ENCODE measurements at places on chromosomes 7 and 10.

- no peak for DNase-seq
Observed at GRCh38 chr10:65798133-65798532, 1127.7 kb upstream of the LRRTM3 start.

- no peak for DNase-seq
Observed at GRCh38 chr7:156318426-156318825, 322.1 kb upstream of the RNF32 start.

DNA sequence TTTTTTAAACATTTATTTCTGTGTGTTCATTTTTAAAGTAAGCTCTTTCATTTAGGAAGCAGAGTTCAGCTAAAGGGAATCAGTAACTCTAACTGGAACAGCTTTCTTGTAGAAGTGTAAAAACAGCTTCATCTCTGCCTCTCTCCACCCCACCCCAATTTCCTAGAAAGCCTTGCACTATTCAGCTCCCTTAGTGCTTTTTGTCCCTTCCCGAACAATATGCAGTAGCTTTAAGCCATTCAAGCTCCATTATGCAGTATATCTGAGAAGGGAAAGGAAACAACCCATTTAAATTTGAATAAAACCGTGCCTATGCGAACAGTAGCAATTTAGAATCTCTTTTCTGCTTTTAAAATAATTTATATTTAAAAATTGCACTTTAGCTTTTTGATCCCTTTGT lies 134.5 kb downstream of the TRIL start:
- no peak for DNase-seq

DNA sequence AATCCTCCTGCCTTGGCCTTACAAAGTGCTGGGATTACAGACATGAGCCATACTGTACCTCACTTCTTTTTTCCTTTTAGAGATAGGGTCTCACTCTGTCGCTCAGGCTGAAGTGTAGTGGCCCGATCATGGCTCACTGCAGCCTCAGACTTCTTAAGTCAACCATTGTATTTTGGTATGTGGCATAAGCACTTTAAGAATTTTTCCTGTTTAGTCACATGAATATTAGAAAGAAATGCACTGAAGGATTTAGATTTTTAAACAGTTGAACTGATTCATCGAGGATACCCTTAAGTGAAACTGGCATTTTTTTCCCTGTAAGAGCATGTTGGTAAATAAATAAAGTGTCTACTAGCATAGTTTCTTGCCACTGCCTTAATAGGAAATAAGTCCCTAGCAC lies 319.3 kb upstream of the CACNA2D1 start:
- no peak for DNase-seq

GRCh38 chr10:108363576-108363975 lies 1199.1 kb upstream of the SORCS1 start:
- no peak for DNase-seq

DNA sequence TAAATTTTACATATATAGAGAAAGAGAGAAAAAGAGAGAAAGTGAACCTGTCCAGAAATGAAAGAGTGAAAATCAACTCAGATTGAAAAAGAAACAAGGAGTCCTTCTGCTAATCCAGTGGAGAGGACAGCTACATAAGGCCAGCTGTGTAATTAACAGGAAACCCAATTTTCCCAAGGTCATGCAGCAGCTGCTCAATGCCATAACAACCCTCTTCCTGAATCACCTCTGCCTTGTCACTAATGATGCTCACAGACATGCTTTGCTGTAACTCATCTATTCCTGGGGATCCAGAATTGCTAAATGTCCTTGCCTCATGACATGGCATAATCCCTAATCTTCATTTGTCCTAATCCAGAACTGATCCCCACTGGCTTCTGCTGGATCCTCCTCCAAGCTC lies 288.6 kb downstream of the NEBL start:
- no peak for DNase-seq

DNA sequence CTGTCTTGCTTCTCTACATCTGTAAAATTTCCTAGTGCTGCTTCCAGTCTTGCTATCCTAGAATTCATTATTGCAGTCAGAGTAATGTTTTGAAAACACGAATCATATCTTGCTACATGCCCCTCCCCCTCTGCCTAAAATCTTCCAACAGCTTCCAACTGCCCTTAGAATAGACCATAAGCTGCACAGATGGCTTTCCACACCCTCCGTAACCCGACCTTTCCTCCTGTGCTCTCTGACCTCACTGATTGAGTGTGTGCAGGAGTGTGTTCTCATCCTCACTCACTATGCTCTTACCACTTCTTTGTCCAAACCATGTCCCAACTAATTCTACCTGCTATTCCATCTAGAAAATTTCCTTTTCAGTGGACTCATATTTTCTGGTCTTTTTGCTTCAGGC lies 121.2 kb upstream of the ANKRD1 start:
- no peak for DNase-seq

DNA sequence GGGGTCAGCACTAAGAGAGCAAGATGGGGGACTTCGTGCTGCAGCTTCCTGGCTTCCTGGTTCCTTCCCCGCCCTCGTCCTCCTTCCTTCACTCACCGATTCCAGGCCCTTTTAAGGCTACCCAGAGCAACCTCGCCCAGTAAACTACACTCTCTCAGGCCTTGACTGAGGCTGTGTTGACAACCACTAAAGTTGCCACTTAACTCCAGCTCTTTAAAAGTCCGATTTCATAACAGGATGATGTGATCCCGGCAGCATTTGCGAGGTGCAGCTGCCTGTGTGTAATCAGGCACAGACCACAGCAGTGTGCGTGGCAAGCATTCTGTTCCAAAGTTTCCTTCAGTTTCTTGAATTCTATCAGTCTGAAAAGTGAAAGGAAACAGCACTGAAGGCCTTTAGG lies 110.6 kb downstream of the RAB11FIP2 start:
- no peak for DNase-seq

DNA sequence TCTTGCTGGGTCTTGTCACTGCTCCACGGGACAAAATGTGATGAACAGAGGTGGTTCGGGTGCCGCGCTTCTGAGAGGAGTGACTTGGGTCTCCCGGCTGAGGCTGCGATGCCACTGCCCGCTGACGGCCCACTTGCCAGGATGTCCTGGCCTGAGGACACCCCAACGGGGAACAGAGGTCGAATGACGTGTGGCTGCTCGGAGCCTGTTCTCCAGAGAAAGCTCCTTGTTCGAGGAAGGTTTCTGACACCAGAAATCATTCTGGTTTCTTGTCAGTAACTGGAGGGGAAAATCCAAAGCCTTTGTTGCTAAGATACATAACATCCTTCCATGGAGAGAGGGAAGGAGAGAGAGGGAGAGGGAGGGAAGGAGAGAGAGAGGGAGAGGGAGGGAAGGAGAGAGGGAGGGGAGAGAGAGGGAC lies 236.4 kb downstream of the WDR37 start:
- no peak for DNase-seq

DNA sequence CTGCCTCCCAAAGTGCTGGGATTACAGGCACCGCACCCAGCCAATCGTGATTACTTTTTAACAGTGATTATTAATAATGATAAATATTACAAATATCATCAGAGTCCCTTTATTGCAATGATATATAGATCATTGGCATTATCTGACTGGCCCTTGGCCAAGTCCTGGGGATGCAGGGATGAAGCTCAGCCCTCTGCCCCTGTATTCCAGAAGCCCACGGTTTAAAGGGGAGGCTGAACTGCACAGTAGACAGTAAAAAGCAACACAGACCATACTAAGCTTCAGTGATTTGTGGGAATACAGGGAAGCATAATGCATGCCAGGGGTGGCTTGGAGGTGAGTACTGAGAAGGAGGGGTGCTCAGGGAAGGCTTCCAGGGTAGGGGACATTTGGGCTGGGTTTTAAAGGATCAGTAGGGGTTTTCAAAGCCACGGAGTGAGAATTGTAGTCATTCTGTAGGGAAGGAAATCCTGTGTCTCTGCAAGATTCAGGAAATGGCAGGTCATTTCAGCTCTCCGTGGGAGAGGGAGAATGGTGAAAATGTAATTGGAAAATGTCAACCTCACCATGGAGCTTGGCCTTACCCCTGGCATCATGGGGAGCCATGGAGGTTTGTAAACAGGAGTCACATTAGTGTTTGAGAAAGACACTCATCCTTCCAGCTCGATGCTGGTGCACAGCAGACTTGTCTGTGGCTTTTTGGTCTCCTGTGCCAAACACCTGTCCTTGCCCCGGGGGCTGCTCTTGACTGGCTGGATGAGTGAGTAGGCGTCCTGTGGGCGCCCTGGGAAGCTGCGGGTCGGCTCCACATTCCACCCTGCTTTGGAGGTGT lies 8.8 kb downstream of the ADAMTS14 start:
- no peak for DNase-seq

GRCh38 chr10:75400771-75401568 lies 594 bp downstream of the ZNF503 start:
- peak; percentile 39 for DNase-seq

DNA sequence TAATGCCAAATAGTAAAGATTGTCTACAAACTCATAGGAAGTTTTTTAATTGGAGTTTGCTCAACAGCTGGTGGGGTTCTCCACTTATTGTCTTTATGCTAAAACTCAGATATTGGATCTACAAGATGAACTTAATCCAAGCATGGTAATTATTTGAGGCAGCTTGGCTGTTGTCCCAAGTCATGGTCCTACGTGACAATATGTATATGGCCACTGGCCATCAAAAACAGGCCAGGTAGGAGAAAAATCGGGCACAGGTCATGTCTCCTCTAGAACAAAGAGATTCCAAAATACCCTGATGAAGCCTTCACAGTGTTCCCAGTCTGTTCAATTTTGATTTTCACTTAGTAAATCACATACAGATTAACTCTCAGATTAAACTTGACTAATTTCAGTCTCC lies 606.4 kb downstream of the TNS3 start:
- no peak for DNase-seq

GRCh38 chr10:75040576-75040975 lies 70.9 kb upstream of the SAMD8 start:
- DNase-seq: no peak

GRCh38 chr7:47371317-47371716 lies 210.6 kb downstream of the TNS3 start:
- DNase-seq: no peak

DNA sequence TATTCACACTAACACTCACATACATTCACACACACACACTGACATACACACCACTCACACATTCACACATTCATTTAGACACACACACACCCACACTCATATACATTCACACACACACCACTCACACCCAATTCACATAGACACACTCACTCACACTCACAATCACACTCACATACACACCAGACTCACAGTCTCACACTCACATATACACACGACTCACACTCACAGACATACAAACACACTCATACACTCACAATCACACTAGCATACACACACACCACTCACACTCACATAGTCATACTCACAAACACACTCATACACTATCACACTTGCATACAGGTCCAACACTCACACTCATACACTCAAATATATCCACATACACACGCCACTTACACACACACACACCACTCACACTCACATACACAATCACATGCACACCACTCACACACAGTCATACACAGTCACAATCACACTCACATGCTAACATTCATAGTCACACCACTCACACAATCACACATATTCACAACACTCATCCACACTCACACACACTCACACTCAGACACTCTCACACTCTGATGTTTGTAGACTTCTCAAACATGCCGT lies 312.6 kb downstream of the SFMBT2 start:
- no peak for DNase-seq

DNA sequence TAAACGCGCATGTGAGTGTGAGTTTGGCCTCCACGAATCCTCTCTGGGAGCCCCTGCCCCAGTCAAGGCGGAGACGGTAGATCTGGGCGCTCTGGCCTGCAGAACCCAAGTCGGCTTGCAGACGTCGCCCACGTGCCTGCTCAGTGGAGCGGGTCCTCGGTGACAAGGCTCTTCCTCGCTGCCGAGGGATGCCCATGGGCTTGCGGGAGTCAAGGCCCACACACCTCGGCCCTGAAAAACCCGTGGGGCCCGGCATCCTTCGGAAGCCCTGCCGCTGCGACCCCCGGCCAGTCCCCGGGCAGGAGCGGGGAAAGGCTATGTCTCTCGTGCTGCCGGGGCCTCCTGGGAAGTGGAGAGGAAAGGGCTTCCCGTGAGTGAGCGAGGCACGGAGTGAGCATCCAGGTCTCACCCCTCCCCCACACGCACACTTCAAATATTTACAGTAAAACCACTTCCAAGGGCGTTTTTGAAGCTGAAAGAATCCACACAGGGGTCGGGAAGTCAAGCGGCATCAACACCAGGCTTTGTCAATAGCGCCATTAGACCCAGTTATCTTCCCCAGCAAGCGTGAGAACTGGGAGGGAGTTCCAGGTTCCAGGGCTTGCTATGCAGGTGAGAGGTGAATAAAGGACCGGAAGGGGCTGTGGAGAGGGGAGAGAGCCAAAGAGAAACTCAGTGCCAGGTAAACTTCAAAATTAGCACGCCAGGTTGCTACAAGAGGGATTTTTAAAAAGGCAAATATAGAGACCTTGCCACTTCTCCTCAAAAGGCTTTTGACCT lies 1.1 kb upstream of the MNX1 start:
- no peak for DNase-seq

- DNase-seq: no peak
Observed at GRCh38 chr10:104437226-104437625, 83.6 kb downstream of the CFAP58 start.

- DNase-seq: no peak
Observed at GRCh38 chr7:47183862-47184590, 397.9 kb downstream of the TNS3 start.

GRCh38 chr10:30017966-30018365 lies 41.4 kb downstream of the JCAD start:
- no peak for DNase-seq

GRCh38 chr10:68156373-68157185 lies 47.3 kb downstream of the MYPN start:
- DNase-seq: peak; percentile 55

- no peak for DNase-seq
Observed at GRCh38 chr7:108890862-108891261, 321.2 kb downstream of the DNAJB9 start.

DNA sequence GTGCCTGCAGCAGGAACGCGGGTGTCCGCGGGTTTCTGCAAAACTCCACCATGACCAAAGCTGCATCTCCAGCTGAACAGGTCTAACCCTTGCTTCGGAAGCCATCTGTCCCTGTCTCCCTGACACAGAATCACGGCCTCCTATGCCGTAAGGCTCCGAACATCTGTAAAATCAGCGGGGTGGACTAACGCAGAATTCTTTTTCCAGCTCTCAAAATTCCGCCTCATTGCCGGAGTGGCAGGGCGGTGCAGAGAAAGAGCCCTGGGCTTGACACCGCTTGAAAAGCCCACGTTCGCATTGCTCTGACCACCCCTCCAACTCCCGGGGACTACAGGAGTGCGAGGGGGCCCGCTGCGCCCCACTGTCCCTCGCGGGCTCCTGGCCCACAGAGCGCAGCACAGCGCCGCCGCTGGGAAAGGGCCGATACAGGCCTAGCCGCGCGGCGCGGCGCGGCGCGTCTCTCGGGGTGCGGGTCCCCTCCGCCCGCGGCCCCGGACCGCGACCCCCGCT lies 409 bp downstream of the DNMBP start:
- no peak for DNase-seq

Data from germinal center (tissue), 1 donor.